ENCODE measurements at places on chromosomes 7 and 10.
A peak's percentile ranks its signal among the peaks of the same experiment; 100 is the strongest.

- no peak for DNase-seq
Measured at GRCh38 chr7:70788276-70788675, 343.7 kb upstream of the GALNT17 start.

- no peak for DNase-seq
Measured at GRCh38 chr7:156896388-156897022, 3.5 kb upstream of the LMBR1 start.

GRCh38 chr7:18109762-18110161 lies 82.1 kb upstream of the PRPS1L1 start:
- DNase-seq, result no peak

- no peak for DNase-seq
Measured at GRCh38 chr7:87146740-87147386, 5.4 kb upstream of the DMTF1 start.

DNA sequence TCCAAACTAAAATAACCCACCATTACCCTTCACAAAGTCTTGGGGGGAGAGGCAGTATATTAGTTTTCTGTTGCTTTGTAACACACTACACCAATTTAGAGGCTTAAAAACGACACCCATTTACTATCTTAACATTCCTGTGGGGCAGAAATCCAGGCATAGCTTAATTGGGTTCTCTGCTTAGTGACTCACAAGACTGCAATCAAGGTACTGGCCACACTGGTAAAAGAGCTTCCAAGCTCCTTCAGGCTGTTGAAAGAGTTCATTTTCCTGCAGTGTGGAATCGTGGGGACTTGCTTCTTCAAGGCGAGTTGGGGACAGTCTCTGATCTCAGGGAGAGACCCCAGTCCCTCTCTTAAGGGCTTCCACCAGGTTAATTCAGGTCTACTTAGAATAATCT lies 139.1 kb downstream of the XPNPEP1 start:
- DNase-seq, result no peak

DNA sequence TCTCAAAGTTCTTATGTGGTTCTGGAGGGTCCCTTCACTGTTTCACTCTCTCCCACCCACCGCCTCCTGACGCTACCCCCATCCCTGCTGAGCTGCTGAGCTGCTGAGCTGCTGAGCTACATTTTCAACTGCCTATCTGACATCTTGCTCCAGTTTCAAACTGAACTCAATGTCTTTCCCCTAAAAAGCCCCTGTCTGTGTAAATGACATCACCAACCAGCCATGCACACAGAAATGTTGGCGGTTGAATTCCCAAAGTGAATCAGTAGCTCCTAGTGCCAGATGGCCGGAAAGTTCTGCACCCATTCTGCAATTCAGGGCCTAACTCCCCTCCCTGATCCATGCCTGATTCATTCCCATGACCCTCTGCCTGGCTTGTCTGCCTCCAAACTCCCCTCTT lies 71.2 kb downstream of the WNT2 start:
- DNase-seq, result no peak

DNA sequence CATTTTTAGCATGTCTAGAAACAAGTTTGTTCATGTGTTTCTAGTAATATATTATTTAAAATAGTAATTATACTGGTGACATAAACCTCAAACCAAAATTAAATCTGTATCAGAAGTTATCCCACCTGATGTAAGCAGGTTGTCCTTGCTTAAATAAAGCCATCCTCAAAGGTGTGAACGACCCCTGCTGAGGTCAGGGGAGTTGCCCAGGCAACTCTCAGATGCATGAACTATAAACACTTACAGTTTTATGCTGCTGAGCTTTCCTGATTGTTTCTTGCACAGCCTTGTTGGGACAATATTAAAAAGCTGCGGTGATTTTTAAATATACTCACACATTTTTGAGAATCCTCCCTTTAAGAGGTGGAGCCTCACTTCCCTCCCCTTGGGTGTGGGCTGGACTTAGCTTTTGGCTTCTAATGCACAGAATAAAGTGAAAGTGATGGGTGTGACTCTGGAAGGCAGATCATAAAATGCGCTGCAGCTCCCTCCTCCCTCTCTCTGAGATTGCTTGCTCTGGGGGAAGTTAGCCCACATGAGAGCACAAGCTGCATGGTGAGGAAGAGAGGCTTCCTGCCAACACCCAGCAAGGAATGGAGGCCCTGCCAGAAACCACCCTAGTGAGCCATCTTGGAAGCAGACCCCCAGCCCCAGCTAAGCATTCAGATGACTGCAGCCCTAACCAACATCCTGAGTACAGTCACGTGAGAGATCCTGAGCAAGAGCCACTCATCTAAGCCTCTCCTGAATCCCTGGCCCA lies 152.7 kb downstream of the SKIDA1 start:
- no peak for DNase-seq

- no peak for DNase-seq
Measured at GRCh38 chr7:116041615-116042014, 11.1 kb upstream of the TFEC start.

GRCh38 chr10:63155388-63156020 lies 22.4 kb downstream of the NRBF2 start:
- DNase-seq, result no peak

DNA sequence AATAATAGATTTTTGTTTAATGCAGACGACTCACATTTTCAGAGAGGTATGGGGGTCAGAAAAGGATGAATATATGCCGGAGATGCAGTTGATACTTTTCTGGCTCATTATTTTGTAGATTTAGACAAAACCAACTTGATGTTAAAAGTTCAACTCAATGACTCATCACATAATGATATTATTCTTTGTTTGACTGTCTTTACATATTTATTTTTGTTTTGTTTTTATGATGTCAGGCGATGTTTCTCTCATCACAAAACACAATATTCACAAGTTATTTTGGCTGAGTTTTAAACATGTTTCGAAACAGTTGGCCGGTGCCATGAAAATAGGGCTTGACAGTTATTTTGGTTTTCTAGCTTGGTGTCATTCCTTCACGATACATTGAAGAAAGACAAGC lies 1.3 kb downstream of the GJD4 start:
- no peak for DNase-seq

DNA sequence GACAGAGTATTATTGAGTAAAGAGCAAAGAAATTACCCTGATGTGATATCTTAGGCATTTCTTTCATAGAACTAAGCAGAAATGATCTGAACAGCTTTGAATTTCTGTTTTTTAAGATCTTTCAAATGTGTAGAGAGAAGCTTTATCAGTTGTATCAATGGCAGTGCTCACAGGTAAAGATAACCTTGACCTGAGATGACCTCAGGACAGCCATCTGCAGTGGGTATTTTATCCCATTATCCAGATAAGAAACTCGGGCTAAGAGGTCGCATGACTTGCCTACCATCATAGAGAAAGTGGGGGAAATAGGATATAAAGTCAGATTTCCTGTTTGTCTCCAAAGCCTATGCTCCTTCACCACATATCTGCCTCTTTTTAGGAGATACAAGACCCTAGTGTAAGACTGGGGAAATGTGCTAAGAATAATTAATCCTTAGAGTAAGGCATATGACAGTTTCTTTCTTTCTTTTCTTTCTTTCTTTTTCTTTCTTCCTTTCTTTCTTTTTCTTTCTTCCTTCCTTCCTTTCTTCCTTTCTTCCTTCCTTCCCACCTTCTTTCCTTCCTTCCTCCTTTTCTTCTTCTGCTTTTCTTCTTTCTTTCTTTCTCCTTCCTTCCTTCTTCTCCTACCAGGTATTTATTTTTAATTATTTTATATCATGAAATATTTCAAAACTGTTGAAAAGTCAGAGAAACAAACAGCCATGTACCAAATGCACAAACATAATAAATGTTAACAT lies 10.9 kb downstream of the PLA2G12B start:
- no peak for DNase-seq

DNA sequence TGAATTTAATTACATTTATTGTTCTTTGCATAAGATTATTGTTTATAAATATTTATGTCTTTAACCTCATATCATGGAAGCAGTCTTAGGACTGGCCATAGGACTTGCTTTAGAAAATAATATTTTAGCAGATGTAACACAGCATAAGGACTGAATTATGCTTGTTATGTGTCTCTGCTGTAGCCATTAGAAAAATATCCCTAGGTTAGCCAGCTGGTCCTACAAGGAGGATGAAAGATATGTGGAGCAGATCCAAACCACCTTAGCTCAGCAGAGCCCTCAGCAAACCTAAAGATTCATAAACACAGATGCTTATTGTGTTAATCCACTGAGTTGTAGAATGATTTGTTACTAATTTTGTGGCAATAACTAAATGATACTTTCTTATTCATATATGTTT lies 166.0 kb upstream of the COL1A2 start:
- no peak for DNase-seq

GRCh38 chr7:98163704-98164494 lies 47.3 kb upstream of the BHLHA15 start:
- no peak for DNase-seq

DNA sequence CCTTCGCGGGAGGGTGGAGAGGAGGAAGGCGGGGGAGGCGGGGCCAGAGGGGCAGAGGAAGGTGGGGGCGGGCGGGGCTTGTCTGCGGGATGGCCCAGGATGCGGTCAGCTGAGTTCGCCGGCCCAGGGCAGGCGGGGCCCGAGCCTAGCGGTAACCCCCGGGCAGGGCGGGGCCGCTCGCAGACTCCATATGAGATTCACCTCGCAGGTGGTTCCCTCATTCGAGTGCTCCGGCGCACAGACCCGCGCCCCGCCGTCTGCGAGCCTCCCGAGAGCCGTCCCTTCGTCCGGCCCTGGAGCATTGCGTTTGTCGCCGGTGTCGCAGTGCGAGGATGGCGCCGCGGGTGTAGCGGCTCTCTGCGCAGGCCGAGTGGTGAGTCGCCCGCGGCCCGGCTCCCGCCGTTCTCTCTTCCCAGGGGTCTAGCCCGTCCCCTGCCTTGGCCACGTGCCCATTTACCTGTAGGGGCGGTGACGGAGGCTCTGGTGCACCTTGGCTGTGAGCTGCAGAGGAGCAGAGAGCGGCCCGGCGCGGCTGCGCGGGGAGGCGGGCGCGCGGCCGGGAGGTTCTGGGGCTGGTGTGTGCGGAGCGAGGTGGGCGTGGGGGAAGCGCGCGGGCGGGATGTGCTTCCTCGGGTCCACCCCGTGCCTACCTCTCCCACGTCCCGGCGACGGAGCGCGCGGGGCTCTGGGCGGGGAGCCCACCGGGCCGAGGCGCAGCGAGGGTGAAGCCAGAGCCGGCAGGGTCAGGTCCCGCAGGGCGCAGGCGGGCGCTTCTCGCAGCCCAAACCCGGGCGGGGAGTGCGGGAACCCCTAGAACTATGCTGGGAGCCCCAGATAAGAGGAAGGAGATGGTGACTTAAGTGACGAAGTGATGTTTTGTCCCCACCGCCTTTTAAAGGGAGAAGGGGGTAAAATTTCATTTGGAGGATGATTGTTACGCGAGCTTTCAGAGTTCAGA lies at the start of gene UPP1:
Gene UPP1 (plus strand): TSS at position 220 of the 958 bp plus-strand sequence. CDS start 5,519 bp downstream, outside the sequence.
- peak; percentile 97 for DNase-seq

DNA sequence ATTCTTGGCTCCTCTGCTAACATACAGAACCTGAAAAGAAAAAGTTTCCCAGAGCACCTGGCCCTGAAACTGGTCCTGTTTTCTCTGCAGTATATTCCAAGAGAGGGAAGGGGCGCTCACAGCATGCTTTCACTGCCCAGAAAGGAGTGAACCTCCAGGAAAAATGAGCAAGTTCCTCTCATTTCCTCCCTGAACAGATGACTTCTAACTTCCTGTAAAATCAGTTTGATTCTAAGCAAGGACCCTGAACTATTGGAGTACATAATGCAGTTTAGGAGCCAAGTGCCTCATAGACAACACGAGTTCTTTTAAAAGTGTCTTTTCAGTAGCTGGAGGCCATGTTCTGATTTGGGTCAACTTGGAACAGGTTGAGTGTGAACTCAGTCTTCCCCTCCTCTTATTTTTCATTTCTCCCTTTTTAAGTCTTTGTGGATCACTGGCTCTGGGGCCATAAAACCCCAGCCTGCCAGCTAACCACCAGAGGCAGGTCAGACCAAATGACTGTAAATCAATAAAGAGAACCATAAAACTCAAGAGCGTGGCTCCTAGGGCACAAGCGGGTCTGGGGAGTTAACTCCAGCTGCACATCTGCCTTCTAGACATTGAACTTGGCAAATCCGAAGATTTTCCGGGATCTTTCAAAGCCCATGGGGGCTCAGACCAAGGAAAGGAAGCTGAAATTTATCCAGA lies 5.9 kb upstream of the LRRC18 start:
- DNase-seq, result no peak

DNA sequence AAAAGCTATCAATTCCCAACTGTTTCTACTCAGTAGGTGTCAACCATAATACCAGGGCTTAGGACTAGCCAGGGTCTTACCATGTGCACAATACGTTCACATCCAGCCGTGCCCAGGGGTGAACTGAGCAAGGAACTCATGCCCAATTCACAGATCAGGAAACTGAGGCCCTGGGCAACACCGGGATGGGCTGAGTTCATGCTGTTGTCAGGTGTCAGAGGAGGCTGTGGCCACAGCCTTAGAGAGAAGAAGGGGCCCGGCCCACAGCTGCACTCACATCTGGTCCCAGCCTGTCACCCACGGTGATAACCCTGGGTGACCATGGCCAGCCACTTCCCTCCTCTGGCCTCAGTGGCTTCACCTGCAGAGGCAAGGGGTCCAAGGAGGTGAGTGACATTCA lies 92.0 kb downstream of the FAM53B start:
- DNase-seq, result no peak

DNA sequence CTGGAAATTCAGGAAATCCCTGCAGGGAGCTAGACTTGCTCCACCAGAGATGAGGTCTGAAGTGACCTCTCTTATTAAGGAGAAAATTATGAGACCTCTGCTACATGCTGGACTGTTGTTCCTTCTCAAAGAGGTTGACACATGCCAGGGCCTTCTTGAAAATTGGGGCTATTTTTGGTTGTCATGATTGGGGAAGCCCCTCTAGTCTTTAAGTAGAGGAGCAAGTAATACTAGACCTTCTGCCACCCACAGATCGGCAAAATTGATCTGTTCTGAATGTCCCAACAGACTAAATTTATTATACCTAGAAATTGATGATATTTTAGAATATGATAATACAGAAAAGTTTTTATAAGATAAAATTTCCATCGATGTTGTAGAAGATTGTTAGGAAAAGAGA lies 160.8 kb upstream of the GRB10 start:
- no peak for DNase-seq

DNA sequence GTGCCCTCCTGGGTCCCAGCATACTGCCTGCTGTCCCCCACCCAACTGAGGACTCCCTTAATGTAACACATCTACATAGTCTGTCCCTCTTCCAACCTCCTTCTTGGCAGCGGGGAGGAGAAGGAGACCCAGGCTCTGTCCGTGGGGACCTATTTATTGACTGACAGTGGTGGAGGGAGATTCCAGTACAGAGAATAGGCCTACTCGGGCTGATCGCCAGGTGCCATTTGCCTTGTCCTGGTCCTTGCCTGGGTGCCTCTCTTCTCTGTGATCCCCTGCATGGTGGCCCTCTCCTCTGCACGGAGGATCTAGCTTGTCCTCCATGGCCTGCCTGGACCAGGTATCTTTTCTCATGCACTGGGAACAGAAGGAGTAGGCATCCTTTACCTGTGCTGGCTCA lies 17.0 kb downstream of the GHRHR start:
- peak; percentile 69 for DNase-seq

- peak; percentile 56 for DNase-seq
Measured at GRCh38 chr10:78450807-78451485, 417.3 kb downstream of the RPS24 start.
